ENCODE measurements at places on chromosomes 11 and 22.

DNA sequence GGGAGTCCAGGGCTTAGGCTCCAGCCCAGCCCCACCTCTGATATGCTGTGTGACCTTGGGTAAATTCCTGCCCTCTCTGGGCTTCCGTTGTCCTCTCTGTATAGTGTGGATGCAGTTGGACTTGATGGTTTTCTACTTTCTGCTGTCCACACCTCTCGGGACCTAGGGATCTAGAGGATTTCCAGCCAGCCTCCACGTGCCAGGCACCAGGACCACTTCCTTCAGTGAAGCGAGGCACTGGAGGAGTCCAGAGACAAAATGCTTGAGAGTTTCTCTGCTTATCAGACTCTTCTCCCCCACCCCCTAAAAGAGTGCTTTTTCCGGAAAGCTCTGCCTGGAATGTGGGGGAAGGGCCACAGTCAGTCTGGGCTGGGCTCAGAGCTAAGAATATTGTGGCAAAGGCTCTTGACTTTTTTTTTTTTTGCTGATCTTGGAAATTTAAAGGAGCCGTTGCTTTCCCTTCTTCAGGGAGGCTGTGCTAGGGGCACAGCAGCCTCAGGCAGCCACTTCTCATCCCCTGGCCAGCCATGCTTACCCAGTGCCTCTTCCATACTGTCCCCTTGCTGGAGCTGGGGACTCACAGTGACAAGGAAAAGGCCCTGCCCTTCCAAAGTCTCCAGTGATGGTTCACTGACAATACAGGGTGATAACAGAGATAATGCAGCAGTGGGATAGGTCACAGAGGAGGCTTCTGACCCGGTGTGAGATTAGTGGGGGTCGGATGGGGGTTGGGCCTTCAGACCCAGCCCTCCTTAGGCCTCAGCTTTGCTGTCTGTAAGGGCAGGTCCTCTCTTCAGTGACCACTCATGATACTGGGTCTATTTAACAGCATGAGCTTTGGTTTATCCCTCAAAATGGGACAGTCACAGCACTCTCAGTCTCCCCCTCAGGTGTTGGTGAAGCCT lies 2.9 kb upstream of the SERPINH1 start:
- DNase-seq: no peak

DNA sequence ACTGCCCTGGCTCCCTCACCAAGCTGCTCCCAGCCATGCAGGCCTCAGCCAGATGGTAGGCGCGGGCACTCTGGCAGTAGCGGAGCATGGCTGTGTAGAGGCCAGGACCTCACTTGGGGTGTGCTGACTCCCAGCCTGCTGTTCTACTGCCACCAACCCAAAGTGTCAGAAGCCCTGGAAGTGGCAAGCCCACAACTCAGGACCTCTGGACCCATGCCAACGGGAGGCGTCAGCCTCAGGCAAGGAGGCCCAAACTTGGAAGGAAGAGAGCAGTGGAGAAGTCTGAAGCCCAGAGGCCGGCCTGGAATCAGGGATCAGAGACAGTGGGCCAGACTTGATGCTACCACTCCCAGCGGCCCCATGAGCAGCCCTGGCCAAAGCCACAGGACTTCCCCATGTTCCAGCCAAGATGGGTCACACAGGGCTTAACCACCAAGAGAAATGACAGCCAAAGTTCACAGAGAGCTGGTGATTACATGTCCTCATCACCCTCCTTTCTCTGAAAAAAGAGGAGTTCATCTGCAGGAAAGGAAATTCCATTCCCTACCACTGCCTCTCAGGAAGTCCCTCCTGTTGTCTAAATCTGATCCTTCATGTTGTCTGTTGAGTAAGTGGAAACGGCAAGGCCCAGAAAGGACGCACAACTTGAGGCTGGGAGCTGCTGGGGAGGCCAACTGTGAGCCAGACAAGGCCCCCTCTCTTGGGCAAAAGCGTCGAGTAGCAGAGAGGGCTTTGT lies 4.4 kb downstream of the ARRB1 start:
- DNase-seq: no peak

- DNase-seq: no peak
Measured at GRCh38 chr11:116871248-116871647, 33.8 kb upstream of the APOA1 start.

GRCh38 chr22:31044262-31044861 lies 36.8 kb upstream of the SMTN start:
- DNase-seq: no peak

DNA sequence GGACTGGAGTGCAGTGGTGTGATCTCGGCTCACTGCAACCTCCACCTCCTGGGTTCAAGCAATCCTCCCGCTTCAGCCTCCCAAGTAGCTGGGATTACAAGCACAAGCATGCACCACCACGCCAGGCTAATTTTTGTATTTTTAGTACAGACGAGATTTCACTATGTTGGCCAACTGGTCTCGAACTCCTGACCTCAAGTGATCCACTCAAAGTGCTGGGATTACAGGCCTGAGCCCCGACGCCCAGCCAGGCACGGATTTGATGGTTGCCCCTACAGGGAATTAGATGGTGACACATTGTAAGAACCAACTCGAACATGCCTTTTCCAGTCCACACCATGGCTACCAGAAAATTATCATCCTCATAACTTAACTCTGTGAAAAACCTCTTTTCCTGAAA lies 26.8 kb upstream of the RTL6 start:
- DNase-seq: no peak

DNA sequence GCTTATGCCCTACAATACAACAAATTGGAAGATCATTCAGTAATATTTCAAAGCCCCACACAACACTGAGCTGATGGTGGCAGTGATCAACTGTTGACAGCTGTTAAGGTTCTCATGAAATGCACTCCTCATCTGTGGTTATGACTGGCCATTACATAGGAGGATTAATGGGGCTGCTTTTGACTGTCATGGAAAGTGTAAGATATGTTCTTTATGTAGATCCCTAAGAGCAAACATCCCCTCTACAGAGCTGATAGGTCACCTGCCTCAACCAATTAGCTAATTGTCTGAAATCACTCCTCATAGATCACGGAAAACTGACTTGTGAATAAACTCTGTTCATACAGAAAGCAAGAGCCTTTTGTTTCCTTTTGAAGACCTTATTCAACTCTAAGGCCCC lies 78.1 kb downstream of the GAB2 start:
- no peak for DNase-seq

DNA sequence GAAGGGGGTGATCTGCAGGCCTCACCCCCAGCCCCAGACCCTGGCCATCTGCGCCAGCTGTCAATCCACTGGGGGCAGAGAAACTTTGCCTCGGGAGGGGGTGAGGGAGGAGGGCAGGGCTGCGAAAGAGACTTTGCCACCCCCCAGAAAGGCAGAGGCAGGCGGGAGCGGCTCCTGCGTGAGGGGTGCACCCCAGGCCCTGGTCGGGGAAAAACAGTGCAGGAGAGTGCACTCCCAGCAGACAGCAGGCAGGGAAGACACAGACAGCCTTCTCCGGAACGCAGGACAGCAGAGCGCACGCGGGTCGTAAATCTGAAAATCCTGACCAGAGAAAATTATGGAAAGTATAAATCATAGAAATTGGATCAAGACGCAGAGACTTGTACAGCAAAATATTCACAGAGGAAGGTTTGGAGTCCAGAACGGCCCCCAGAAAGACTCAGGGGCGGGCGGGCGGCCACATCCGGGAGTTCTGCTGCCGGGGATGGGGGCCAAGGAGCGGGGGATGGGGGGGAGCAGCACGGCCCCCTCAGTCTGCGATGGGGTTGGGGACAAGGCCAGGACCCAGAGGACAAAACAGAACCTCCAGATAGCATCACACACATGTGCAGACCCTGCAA lies 8.0 kb upstream of the MRPL23 start:
- no peak for DNase-seq

GRCh38 chr11:64294774-64295173 lies 3.7 kb downstream of the KCNK4 start:
- DNase-seq: no peak

DNA sequence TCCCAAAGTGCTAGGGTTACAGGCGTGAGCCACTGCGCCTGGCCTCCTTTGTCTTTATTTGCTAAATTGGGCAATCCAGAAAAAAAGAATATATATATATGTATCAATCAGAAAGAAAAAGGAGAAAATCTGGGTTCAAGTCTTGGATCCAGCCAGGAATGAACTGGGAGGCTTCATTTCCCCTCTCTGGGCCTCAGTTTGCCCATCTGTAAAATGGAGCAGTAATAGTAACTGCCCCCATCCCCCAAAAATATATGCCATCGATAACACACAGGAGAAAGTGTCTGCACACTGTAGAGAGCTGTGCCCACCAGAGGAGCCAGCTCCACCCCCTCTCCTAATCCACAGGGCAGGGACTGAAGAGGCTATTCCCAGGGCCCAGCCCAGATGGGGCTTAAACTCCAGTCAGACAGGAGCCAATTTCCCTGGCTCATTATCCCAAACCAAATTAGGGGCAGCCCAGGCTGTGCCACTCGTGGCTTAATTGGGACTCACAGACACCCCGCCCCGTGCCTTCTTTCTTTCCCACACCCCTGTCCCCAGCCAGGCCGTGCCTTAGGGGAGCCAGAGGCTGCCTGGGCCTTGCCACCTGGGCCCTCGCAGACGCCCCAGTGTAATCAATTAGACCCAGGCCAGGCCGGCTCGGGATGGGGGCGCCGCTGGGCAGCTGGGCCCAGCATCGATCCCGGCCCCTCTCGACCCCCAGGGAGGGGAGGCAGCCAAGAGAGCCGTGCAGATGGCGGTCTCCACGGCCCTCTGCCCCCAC lies 171.5 kb downstream of the MN1 start:
- no peak for DNase-seq

DNA sequence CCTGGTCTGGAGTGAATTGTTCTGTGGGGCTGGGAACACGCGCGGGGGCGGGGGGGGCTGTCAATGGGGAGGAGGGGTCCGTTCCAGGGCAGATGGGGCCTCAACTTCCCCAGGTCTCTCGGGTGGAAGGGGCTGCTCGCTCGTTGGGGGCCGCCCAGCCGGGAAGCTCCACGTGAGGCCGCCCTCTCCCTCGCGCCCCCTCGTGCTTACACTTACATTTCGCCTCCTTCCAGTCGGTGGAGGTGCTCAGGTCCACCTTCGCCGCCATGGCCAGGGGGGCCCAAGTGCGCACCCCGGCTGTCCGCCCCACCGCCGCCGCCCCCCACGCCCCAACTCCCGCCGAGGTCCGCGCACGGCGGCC lies 452 bp downstream of the MACROD1 start:
- DNase-seq: no peak

DNA sequence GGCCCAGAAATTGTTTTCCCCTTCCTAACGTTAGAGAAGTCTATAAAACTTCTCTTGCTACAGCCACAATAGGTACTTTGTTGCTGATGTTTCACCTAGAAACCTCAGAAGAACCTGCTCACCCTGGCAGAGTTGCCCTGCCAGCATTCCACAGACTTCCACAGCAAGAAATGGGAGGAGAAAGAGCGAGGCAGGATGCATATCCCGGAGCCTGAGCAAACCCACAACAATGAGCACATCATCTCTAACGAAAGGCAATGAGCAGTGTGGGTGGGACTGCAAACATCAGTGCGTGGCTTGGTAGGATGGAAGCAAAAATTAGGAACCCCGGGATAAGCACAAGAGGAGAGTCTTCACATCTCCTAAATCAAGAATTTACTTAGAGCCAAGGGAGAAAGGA lies 892.3 kb downstream of the OPCML start:
- no peak for DNase-seq

GRCh38 chr11:123093739-123094138 lies 31.8 kb upstream of the HSPA8 start:
- DNase-seq: no peak

DNA sequence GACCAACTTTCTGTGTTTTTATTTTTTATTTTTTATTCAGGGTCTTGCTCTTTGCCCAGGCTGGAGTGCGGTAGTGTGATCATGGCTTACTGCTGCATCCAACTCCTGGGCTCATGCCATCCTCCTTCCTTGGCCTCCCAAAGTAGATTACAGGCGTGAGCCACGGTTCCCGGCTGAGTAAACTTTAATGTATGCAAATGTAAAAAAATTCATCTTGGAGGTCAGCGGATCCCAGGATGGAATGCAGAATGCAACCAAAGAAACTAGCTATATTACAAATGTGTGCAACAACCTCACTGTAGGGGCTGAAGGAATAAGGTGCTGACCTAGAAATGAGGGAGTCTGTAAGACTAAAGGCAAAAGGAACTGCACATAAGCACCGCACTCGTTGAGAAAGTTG lies 6.2 kb upstream of the CDK2AP2 start:
- DNase-seq: no peak

DNA sequence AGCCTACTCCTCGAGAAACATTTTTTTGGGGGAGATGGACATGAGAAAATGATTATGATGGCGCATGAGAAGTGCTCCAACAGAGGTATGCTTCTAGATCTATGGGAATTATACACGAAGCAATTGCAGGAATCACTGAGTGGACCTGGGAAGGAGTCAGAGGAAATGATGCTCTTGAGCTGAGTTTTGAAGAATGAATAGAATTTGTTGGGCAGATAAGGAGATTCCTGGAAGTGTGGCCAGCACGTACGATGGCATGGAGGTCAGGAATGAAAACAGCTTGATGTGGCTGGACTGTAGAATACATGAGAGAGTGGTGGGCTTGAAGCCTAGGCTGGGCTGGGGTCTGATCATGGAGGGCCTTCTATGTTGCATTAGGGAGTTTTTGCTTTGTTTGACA lies 31.7 kb downstream of the ADAMTS15 start:
- DNase-seq: no peak

GRCh38 chr11:117840881-117841550 lies 16.5 kb upstream of the FXYD2 start:
- DNase-seq: no peak

DNA sequence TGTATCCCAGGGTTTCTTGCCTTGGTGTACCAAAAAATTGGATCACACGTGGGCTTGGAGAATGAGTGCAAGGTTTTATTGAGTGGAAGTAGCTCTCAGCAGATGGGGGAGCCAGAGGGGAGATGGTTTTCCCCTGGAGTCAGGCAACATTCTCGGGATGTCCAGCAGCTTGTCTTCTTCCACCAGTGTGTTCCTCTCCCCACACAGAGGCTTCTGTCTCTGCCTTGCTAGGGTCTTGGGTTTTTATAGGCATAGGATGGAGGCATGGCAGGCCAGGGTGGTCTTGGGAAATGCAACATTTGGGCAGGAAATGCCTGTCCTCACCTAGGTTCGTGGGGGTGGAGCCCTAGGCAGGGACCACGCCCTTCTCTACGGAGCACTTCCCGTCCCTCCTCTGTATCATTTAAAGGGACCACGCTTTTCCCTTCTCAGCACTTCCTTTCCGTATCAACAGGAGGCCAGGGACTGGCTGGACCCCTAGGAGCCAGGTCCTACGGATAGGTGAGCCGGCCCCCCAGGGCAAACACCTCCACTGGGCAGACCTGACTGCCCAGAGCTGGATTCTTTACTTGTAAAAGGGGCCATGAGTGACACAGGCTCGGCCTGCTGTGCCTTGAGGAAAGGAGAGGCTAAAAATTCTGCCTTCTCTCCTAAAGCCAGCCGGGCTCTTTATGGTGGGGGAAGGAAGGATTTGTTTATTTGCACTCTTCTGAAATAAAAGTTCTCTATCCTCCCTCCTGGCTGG lies 55.3 kb upstream of the CCDC188 start:
- peak; percentile 33 for DNase-seq
